Activated CD4-positive, CD25-positive, alpha-beta regulatory T cell treated with anti-CD3 and anti-CD28 coated beads, Interleukin-2, amount 50 U/mL, for 16 hours (primary cell): ENCODE measurements at places on chromosomes 16 and 17.

DNA sequence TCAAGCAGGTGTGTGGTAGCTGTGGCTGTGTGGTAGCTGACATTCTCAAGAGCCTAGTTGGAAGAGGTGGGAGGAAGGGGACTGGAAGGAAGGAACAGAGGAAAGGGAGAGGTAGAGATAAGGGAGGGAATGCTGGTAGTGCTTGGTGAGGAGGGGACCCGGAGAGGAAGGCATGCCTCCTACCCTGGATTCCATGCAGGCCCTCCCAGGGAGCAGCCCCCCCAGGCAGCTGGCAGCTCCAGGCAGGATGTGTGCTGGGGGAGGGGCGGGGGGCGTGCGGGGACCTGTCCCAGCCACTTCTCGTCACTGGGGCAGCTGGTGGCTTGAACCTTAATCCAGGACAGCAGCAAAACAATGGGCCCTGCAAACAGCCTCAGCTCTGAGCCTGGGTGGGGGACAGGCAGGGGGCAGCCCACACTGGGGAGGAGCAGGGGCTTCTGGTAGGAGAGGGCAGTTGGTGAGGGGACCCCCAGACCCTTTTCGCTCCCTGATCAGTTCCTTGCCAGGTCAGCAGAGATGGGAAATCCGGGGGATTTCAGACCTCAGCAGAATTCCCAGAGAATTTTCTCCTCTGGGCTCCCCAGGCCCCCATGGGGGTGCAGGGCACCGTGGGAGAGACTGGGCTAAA lies 27.1 kb downstream of the ARHGAP23 start:
- DNase-seq: no peak

GRCh38 chr16:83808573-83809014 lies 816 bp downstream of the HSBP1 start:
- no peak for DNase-seq

DNA sequence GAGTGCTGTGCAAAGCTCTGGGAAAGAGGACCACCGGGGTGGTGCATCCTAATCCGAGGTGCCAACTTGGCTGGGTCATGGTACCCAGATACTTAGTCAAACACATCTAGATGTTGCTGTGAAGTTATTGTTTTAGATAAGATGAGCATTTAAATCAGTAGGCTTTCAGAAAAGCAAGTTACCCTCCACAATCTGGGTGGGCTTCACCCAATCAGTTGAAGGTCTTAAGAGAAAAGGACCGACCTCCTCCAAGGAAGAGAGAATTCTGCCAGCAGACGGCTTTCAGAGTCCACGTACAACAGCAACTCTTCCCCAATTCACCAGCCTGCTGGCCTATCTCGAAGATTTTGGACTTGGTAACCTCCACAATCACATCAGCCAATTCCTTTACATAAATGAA lies 338.1 kb downstream of the C16orf95 start:
- no peak for DNase-seq

GRCh38 chr16:23143391-23143790 lies 5.9 kb downstream of the USP31 start:
- DNase-seq: no peak

- DNase-seq: no peak
Observed at GRCh38 chr16:22250522-22250921, 44.4 kb downstream of the EEF2K start.

GRCh38 chr16:89422905-89423630 lies 67.3 kb downstream of the ANKRD11 start:
- no peak for DNase-seq

GRCh38 chr16:84518804-84519341 lies 14.4 kb upstream of the MEAK7 start:
- DNase-seq: no peak

DNA sequence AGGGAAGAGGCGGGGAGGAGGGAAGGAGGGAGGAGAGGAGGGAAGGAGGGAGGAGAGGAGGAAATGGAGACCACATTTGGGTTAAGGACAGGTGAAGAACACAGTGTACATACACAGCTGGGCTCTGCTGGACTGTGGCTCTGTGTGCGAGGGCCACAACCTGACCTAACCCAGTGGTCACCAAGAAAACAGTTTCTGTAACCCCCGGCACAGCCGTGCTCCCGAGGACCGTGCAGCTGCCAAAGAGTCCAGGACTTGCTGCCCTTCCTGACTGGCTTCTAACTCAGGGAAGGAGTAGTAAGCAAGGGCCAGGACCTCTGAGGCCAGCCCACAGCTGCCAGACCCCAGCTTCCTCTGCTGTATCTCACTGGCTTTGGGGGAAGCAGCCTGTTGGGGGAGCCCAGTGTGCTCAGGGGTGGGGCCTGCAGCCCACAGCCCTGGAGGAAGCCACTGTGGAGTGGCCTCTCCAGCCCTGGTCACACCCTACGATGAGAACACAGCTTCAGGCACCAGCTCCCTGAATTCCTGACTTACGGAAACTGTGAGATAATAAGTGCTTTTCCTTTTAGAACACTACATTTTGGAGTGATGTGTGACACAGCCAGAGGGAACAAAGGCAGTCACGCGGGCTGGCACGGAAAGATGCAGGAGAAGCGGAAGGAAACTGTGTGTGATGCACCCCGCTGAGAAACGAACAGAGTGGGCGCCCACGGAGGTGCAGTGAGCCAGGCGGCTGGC lies 32.3 kb downstream of the SLC7A5 start:
- no peak for DNase-seq

- no peak for DNase-seq
Observed at GRCh38 chr16:9053006-9053601, 38.3 kb upstream of the HAPSTR1 start.

- no peak for DNase-seq
Observed at GRCh38 chr17:68559316-68559715, 41.9 kb downstream of the FAM20A start.

- DNase-seq: no peak
Observed at GRCh38 chr17:67602974-67603373, 114.8 kb upstream of the NOL11 start.

DNA sequence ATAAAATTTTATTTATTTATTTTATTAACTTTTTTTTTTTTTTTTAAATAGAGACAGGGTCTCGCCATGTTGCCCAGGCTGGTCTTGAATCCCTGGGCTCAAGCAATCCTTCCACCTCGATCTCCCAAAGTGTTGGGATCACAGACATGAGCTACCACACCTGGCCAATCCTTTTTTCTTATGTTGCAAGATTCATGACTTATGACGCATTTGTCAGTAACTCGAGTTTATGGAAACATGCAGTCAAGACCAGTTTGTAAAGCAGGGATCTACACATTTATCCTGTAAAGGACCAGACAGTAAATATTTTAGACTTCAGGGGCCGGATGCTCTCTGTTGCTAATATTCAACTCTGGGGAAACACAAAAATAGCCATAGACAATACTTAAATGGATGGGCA lies 9.4 kb upstream of the MAP2K6 start:
- no peak for DNase-seq

DNA sequence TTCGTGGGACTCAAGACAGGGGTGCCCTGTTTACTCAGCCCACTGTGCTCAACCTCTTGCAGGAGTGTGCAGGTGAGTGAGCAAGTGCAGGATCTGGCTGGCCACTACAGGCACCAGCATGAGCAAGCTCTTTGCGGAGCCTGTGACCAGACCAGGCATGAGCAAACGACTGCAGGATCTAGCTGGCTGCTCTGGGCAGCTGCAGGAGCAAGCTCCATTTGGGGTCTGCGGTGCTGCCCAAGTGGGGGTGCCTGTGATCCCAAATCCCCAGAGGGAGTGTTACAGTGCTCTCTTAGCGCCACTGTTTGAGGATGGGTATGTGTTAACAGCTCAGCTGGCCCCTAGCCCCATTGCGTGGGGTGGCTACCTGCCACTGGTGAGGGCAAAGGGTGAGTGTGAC lies 2.4 kb downstream of the USP6 start:
- no peak for DNase-seq

GRCh38 chr17:15954222-15954621 lies 9.3 kb downstream of the ADORA2B start:
- no peak for DNase-seq

- no peak for DNase-seq
Observed at GRCh38 chr17:50806141-50806643, 29.2 kb upstream of the WFIKKN2 start.

- DNase-seq: no peak
Observed at GRCh38 chr17:67575325-67575724, 142.4 kb upstream of the NOL11 start.

- DNase-seq: no peak
Observed at GRCh38 chr16:14502932-14503741, 126.9 kb downstream of the PARN start.

DNA sequence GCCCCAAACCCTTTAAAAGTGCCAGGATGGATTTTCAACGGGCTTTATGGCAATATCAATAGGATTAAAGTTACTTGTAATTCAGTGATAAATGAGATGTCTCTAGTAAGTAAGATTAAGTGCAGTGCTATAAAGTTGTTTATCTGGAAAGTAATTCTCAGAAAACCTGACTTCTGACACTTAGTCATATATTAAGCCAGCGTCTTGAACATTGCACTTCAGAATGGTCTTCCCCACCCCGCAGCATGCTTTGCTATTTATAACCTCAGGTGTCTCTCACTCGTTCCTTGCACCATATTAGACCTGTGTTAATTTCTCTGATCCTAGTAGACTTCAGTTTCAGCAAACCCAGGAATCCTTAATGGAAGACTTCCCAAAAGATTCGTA lies 2.1 kb upstream of the MAF start:
- DNase-seq: no peak

- no peak for DNase-seq
Observed at GRCh38 chr16:82063456-82064082, 28.5 kb downstream of the HSD17B2 start.

DNA sequence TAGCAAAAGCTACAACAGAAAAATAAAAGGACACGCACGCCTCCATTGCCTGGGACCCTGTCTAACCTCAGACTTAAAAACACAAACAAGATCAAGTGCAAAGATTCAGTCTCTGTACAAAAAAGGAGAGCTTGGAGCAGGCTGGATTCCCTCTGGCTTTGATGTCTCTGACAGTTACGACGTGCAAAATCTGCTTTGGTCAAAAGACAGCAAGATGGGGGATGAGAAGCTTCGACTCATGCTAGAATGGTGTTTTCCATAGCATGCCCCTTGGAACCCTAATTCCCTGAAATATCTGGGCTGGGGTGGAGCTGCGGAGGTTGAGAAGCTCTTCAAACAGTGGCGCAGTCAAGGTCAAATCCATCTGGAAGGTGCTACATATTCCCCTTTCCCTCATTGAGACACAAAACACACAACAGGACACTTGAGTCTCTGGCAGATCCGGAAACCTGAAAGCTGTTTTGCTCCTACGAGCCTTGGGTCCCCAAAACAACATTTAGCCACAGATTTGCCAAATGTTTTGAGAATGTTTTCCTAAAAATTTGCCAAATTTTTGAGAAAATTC lies 9.1 kb downstream of the MYH11 start:
- no peak for DNase-seq

GRCh38 chr16:69563605-69564580 lies 1.9 kb upstream of the NFAT5 start:
- DNase-seq: peak; percentile 30

GRCh38 chr16:54632322-54633220 lies 298.1 kb upstream of the IRX5 start:
- DNase-seq: no peak

GRCh38 chr16:72845322-72846020 lies 202.5 kb downstream of the ZFHX3 start:
- no peak for DNase-seq

DNA sequence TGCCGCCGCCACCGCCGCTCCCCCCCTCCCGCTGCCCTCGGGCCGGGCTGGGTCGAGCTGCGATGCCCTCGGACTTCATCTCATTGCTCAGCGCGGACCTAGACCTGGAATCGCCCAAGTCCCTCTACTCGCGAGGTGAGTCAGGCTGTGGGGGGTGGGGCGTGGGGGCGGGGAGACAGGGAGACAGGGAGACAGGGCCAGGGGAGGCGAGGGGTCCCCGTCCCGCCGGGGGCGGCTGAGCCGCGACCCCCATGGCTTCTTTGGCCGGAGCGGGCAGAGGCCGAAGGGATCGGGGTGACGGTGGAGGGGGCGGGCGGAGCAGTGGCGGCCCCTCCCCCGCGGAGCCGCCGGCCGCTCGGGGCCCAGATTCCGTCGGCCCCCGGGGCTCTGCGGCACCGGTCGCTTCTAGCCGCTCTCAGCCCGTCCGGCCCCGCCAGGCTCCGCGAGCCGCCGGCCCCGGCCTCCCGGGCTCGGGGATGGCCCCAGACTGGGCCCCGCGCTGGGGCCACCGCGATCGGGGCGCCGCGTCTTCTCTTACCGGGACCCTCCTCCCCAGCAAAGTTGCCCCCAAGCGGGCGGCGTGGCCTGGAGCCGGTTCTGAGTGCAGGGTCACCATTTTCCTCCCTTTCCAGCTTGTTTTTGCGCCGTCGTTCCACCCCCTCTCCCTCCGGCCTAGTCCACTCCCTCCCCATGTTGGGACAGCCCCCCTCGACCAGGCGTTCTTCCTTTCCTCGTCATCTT lies 644 bp downstream of the NFAT5 start:
- peak; percentile 1 for DNase-seq

DNA sequence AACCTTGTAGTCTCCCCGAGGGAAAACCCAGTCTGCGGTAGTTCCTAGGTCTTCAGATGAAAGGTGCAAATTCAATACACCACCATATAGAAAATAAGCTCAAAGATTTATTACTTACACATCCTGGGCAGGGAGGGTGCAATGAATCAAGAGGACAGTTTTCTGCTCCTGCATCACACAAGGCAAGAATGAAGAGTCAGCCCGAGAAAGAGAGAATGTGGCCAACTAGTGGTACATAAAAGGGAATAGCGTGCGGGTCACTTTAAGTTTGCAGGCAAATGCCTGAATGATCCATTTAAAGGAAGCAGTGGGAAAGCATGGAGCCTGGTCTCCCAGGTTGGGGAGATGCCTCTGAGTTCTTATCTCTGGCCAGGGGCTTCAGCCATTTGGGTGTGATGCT lies 403.4 kb downstream of the GRIN2A start:
- DNase-seq: no peak

DNA sequence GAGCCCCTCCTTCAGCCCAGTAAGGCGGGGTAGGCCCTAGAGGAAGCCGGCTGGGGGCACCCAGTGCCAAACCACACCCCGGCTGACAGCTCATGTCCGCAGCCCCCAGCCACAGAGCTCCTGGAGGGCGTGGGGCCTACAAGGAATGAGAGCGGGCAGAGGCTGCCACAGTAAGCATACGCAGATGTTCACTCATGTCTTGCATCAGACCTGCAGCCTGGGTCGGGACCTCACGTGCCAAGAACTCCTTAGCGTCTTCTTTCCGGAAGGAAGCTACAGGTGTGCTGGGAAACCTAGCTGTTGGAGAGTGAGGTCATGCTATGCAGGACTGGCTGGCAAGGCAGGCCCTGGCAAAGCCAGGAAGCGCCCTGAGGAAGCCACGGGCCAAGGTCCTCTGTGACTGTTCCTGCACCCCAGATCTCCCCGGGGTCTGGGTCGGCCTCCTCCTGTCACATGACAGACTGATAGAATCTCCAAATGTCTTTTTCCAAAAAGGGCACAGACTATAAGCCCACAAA lies 1.6 kb downstream of the ZNF598 start:
- DNase-seq: no peak

- DNase-seq: no peak
Observed at GRCh38 chr17:20315821-20316220, 151.5 kb downstream of the LGALS9B start.
